ENCODE measurements at places on chromosomes 7 and 10. TPM values are rescaled to one million over a fixed set of nuclear protein-coding genes. Genes with fewer than 3 reads are reported as not detected.

DNA sequence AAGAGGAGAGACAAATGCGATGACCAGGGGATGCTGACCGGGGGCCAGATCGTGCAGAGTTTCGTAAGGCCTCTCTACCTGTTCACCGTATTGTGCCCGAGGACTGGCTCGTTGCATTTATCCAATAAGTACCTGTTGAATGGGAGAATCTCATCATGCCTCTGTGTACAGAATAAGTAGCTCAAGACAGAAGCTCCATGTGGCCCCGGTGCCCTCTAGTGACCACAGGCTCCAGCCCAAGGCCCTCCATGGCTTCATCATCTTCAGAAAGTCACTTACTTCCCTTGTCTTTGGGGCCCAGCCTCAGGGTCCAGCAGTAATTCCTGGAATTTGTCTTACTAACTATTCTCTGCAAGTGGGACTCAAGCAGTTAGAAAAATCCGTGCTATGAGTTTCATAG lies 151.0 kb downstream of the CHN2 start:
- DNase-seq, result peak; percentile 33

Gene GRM8
- 25.2 TPM for total RNA-seq

GRCh38 chr7:100728196-100728595 lies 5.2 kb upstream of the ZAN start:
- DNase-seq, result no peak

- no peak for DNase-seq
Observed at GRCh38 chr7:18306696-18307095, 188.9 kb upstream of the HDAC9 start.

Gene MLXIPL
- 1.1 TPM for total RNA-seq

DNA sequence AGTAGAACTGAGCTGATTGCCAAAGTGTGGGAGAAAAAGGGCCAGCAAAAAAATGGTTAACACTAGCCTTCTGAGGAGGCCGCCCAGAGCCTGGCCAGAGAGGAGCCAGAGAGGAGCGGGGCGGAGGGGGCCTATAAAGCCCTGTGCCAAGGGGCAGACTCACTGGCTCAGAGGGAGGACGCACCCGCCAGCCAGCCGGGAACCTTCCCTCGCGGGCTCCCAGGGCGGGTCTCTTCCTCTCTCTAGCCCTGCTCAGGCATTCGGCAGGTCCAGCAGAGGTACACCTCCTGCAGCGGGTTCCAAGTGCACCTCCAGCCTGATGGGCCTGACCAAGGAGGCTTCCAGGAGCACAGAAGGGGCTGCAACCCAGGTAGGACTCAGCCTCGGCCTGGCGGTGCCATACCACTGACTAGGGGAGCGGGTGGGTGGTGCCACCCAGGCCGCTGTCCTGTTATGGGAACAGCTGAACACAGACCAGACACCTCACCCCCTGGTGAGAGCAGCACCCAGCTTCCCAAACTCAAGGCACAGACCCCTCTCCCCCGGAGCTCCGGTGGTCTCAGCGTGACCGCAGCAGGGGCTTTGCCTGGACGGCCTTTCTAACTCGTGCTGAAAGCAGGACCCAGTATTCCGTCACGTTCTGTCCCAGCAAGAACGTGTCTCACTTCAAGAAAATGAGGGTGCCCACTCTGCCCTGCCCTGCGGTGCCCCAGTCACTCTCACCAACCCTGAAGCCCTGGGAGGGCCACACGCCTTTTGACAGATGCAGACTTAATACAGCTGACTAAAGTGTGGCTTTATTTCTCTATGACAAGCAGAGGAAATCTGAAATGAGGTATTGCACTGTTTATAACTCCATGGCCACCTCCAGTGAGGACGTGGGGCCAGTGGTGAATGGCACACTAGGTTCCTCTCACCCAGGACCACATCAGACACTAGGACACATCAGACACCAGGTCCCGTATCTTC lies at the start of gene GPER1:
Gene GPER1, plus strand, starts transcription at position 162 of the 969 bp plus-strand sequence. CDS start 3,616 bp downstream, outside the sequence.
- DNase-seq, result peak; percentile 70

- DNase-seq, result peak; percentile 86
Observed at GRCh38 chr7:5425507-5426225, 2.0 kb upstream of the TNRC18 start.

Gene IGFBP3
- 19.4 TPM for total RNA-seq

DNA sequence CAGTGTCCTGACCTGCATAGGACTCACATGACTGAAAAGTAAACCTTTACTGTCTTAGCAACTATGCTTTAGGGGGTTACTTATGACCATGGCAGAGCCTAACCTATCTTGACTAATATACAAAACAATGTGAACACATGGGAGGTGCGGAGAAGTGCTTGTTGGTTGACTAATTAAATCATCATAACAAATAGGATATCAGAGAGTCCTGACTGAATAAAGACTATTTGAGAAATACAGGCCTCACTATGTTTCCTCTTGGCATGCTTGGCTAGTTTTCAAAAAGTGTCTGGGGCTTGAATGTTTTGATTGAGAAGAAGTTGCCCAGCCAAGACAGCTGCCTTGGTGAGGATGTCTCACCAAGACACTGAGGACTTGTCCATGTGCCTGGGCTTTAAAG lies 104.4 kb upstream of the PHYHIPL start:
- DNase-seq, result no peak

DNA sequence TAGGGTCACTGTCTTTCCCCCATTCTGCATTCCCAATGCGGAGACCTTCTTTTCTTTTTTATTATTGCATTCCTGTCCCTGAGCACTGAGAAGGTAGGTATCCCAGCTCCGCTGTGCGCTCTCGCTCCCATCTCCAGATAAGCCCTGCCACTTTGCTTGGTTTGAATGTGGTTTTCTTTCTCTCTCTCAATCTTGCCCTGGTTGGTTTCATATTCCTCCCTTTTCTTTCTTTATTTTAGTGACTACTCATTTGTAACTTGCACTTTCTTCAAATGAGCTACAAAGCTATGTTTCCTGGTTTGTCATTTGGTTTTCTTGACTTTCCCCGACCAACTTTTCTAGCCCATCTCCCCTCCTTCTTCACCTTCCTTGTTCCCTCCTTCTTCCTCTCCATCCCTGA lies 29.0 kb upstream of the HSPB1 start:
- no peak for DNase-seq

DNA sequence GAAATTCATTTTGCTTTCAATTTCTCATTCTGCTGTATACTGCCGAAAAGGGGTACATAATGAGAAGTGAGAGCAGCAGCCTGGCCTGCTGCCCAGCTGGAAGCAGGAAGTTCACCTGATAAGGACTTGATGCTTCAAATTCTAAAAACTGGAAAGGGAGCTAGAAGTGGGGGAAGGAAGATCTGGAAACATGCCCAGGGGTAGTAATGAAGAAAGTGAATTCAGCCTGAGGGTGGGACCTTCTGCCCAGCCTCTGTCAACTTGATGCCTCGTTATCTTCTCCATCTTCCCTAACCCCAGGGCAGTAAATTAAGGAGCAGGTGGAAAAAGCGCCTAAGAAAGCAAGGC lies 69.4 kb downstream of the ARMH3 start:
- no peak for DNase-seq

DNA sequence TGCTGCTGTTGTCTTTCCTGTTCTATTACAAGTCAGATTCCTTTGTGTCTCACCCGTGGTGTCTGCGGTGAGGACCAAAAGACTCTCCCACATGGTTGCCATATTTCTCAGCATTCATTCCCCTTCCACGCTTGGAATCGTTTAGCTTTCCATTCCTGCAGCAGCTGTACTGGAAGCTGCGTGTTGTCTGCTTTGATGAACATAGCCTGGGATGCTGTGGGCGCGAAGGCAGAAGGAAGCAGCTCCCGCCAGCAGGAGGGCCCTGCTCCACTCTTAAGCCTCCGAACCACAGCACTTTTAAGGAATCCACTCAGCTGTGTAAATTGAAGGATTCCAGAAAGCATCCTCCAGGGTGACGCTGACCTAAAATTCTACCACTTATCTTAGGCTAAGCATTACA lies 303.6 kb upstream of the PITRM1 start:
- no peak for DNase-seq

DNA sequence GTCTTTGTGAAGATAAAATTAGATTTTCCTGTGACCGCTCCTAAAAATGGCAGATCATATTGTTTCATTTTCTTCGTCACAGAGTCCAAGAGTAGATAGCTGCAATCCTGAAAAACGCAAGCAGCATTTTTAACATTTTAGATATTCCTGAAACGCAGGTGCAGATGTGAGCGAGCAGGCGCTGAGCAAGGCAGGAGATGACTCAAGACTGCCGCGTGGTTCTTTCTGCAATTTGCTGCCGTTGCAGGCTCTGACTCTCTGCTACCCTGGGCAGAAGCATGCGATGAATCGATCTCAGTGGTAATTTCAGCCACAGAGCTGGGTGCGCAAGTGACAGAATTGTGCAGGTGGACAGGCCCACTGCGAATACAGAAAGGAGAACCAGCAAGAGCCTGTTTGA lies 331.9 kb downstream of the ACTR3B start:
- DNase-seq, result no peak

DNA sequence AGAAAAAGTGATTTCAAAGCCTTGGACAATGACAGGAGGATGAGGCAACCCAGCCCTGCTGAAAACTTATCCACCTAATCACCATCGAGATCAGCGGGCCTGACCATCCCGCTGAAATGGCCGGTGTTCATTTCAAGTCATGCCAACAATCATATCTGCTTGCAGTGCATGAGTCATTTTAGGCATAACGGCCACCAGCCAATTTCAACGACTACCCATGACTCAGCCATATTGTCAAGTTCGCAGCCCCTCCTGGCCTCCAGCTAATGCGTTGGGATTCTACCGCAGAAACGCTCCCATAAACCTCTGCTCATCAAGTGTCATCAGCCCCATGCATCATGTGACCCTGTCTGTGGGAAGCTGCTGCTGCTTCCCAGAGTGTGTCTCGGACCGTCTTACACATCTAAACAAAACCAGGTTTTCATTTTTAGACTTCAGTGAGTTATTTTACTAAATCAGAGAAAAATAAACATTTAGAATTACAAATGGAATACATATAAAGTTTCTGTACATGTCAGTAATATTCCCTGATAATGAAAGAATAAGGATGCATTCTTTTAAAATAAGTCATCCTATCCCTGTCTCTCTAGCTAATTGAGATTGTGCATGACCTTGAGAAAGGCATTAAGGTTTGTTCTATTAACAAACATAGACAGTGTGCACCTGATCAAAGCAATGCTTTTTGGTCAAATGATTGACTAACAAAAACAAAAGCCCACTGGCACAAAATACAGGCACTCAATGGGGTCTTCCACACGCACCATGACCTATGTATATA lies 188.9 kb downstream of the ADAM12 start:
- DNase-seq, result no peak

DNA sequence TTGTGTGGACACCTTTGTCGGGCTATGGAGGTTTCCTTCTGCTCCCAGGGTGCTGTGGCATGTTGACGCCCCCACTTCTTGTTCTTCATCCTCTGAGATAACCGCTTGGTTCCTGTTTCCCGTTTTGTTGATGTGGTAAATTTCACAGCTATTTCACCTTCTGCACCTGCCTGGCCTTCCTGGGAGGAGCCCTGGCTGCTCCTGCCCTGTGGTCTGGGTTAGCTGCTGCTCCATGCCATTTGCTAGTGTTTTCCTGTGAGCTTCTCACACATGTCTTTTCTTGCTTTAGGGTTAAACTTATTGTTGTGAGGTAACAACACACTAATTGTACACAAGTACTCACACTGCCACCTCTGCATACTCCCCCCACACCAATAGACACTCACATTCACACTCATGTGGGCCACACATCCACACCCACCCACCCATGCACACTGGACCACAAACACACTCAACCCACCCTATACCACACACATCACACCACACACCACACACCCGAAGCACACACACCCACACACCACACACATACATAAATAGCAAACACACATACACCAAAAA lies 46.5 kb upstream of the MSMB start:
- no peak for DNase-seq

DNA sequence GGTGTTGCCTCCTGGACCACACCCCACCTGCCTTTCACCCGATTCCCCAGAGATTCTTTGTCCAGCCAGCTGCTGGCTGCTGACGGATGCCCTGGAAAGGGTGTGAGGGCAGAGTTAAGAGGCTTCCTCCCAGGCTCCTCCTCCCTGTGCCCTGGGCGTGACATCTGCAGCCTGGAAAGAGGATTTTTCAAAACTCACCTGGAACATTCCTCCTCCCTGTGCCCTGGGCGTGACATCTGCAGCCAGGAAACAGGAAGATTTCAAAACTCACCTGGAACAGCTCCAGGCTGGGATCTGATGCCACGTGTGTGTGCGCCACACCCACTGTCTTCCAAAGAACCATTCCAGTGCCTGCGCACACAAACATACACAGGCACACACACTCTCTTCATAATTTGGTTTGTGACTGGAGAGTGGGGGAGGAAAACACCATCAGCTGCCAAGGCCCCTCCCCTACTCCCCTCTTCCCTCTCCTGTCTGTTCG lies 5.2 kb downstream of the MARVELD1 start:
- DNase-seq, result no peak

DNA sequence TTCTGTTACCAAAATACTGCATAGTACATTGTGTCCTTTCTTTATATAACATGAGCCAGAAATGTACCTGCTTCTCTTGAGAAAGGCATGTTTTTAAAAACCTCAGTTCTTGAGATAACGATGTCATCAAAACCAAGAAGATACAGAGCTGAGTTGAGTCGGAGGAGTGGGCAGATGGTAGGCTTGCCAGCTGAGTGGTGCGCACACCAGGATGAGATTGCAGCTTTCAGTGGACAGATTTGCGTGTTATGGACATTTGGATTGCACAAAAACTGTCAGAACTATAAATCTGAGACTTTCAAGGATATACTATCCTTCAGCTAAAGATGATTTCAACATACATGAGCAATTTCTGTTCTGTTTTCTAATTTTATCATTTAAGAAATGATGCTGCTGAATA lies 25.0 kb downstream of the PRKAR2B start:
- DNase-seq, result no peak

- DNase-seq, result no peak
Observed at GRCh38 chr7:103577059-103577458, 131.1 kb upstream of the SLC26A5 start.

DNA sequence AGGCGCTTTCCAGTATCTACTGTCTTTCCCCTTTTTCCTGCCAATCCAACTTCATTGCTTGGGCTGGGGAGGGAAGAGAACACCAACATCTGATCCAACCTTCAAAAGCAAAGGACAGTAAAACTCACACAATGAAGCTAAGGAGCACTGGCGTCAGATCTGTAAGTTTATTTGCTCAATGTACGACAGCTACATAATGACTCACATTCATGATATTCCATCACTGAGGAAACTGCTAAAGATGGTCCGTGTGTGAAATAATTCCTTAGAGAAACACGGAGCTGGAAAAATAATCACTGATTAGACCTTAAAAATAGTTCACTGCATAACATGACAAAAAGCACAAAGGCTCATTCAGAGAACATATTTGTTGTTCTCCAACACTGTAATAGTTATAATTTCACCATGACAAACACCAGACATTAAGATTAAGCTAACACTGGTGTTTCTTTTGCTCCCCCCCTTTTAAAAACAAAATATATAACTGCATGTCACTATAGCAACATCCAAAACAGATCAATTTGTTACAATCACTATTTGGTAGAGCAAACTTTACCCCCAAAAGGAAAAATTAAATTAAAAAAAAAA lies 24.3 kb downstream of the HSPB1 start:
- no peak for DNase-seq

Gene SLC29A3
- total RNA-seq, result 3.2 TPM

Data from cerebellum (tissue), 4 donors.